Kidney (tissue), 22 donors: ENCODE measurements at places on chromosomes 7 and 10.

GRCh38 chr10:121648493-121648892 lies 50.2 kb upstream of the FGFR2 start:
- no peaks in the 10 kb centered on the region for H3K4me1 ChIP-seq
- H3K27me3 ChIP-seq: no peaks in the 10 kb centered on the region
- H3K4me3 ChIP-seq: no peak overlapping the region
- no peak overlapping the region for H3K27ac ChIP-seq
- no peaks in the 10 kb centered on the region for H3K36me3 ChIP-seq

- no peaks in the 10 kb centered on the region for H3K4me1 ChIP-seq
- no peaks in the 10 kb centered on the region for H3K27me3 ChIP-seq
- H3K4me3 ChIP-seq: no peak overlapping the region
- H3K27ac ChIP-seq: no peak overlapping the region
Measured at GRCh38 chr7:55928006-55928767, 23.5 kb upstream of the MRPS17 start.

DNA sequence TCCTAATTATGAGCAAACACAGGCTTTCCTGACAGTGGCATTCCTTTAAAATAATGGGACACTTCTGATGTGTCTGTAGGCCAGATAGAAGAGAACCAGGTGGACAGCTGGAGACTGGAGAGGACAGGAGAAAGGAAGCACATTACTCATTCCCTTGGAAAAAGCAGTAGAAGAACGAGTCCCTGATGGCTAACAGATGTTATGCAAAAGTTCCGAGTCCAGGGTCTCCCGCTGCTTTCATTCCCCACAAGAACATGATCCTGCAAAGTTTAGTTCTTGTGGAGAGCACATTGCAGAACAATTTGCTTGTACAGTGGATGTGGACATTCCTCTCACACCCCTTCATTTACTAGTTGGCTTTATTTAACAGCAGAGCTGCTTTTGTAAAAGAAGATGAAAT lies 137.6 kb downstream of the GPAM start:
- H3K36me3 ChIP-seq: no peaks in the 10 kb centered on the region
- peak; percentile 37 for DNase-seq
- H3K4me1 ChIP-seq: no peaks in the 10 kb centered on the region
- H3K27me3 ChIP-seq: no peaks in the 10 kb centered on the region
- no peak overlapping the region for H3K27ac ChIP-seq

DNA sequence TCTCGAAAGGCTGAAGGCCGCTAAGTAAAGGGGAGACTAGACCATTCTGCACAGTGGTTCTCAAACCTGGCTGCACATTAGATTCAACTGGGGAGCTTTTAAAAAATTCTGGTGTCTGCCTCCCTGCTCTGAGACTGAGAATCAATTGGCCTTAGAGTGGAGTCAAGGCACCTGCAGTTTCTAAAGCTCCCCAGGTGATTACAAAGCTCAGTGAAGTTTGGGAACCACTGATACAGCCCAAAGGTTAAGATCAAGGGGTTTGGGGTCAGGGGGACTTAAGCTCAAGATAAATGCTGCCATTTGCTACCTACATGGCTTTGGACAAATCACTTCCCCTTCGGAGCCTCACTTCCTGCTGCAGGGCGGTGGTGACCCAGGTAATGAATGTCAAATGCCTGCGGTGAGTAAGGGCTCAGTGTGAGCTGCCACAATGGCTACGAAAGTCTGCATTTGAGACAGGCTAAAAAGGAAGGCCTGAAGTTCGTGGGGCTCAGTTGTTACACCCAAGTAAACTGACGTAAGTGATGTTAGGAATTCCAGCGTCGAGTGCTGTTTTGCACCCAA lies 72.3 kb downstream of the TLL2 start:
- H3K4me1 ChIP-seq: no peaks in the 10 kb centered on the region
- no peak for DNase-seq
- no peak overlapping the region for H3K27ac ChIP-seq
- H3K27me3 ChIP-seq: no peaks in the 10 kb centered on the region
- no peaks in the 10 kb centered on the region for H3K36me3 ChIP-seq
- H3K4me3 ChIP-seq: no peak overlapping the region

DNA sequence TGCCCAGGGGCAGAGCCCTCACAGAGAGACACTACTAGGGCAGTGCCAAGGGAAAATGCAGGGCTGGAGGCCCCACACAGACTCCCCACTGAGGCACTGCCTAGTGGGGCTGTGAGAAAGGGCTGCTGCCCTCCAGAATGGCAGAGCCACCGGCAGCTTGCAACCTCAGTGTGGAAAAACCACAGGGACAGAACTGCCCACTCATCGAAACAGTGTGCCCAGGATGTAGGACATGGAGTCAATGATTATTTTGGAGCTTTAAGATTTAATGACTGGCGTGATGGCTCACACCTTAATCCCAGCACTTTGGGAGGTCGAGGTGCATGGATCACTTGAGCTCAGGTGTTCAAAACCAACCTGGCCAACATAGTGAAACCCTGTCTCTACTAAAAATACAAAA lies 27.5 kb upstream of the MSS51 start:
- no peaks in the 10 kb centered on the region for H3K4me1 ChIP-seq
- DNase-seq: no peak
- no peaks in the 10 kb centered on the region for H3K27me3 ChIP-seq
- no peak overlapping the region for H3K4me3 ChIP-seq

GRCh38 chr7:140229591-140230515 lies 53.1 kb upstream of the KDM7A start:
- no peaks in the 10 kb centered on the region for H3K4me1 ChIP-seq
- DNase-seq: peak; percentile 54
- no peaks in the 10 kb centered on the region for H3K36me3 ChIP-seq
